ENCODE measurements at places on chromosomes 2 and 18. TPM values are rescaled to one million over a fixed set of nuclear protein-coding genes. Genes with fewer than 3 reads are reported as not detected.

Gene FOXD4L1
- not detected for total RNA-seq

Gene TMEM150A
- 22.6 TPM for total RNA-seq

Gene ADRA2B
- 0.49 TPM for total RNA-seq

Gene STARD7
- total RNA-seq: 69.5 TPM

Gene GCA
- 13.5 TPM for total RNA-seq

Gene NAT8
- total RNA-seq: not detected

Gene TMEM17
- 0.98 TPM for total RNA-seq

Gene MDH1
- total RNA-seq: 124 TPM

Gene SLC19A3
- total RNA-seq: 7.4 TPM

Gene RGPD8
- total RNA-seq: 26.3 TPM

Gene EMILIN2
- total RNA-seq: 26.8 TPM

Gene RIT2
- total RNA-seq: not detected

Gene AQP12A
- not detected for total RNA-seq

All from vagina (tissue), 2 donors.